ENCODE measurements at places on chromosomes 1 and 21. TPM values are rescaled to one million over a fixed set of nuclear protein-coding genes. Genes with fewer than 3 reads are reported as not detected.
A peak's percentile ranks its signal among the peaks of the same experiment; 100 is the strongest.

NEGR1 gene
- 13.1 TPM for total RNA-seq

UBE2U gene
- total RNA-seq = not detected

DNA sequence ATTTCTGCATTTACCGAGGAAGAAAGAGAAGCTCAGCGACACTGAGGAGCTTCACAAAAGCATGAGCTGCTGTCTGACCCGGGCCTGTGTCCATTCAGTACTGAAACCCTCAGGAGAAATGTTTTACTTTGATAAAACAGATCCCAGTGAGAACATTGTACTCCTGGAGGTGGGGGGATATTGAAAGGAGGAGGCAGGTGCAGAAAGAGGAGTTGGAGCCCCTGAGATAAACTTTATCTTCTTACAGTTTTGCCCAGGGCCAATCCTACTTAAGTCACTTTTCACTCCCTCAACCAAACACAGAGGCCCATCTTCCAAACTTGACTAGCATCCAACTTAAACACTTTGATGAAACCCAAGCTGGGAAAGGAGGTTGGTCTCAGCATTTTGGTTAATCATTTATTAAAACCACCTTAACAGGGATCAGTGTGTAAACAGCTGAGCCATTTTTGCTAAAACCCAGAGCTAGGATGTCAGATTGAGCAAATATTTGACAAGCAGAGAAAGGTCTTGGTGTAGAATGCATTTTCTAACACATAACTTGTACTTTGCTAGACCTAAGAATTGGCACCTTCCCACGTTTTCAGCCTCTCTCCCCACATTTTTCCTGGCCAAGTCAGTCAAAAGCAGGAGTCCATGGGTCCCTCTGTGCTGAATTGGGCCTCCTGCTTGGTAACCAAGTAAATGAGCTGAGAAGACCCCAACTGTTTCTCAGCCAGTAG is 32.5 kb upstream of the SARS1 start:
- peak; percentile 65 for DNase-seq

- DNase-seq = no peak
Measured at GRCh38 chr1:168065506-168065905, 71.2 kb downstream of the GPR161 start.

DNA sequence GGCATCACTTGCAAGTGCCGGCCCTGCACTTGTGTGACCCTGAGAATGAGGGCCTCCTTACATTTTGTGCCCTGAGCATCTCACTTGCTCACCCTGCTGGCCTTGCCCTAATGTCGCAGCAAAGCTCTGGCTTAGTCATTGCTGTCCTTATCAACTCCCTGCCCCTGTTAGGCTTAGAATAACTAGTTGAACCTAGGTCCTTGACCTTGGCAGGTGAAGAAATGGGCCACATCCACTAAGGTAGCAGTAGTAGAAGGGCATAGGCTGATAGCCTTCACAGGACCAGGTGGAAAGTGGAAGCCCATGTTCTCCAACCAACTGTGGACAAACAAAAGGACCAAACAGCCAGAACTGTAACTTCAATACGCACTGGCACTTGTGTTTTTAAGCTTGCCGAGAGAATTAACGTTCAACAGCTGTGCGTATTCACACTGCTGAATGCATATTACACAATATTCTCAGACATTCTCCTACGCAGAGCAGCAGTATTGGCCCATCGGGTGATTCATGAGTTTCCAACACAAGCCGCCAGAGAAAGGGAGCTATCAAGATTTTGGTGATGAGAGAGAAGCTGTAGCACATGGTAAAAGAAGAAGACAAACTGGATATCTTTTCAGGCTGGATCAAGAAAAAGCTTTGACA is 27.7 kb upstream of the PTGFRN start:
- DNase-seq = peak; percentile 65

- DNase-seq = no peak
Measured at GRCh38 chr21:43971992-43972255, 40.2 kb upstream of the TRAPPC10 start.

Data from IMR-90 (cell line).